ENCODE measurements at places on chromosomes 1 and 21.
A peak's percentile ranks its signal among the peaks of the same experiment; 100 is the strongest.

DNA sequence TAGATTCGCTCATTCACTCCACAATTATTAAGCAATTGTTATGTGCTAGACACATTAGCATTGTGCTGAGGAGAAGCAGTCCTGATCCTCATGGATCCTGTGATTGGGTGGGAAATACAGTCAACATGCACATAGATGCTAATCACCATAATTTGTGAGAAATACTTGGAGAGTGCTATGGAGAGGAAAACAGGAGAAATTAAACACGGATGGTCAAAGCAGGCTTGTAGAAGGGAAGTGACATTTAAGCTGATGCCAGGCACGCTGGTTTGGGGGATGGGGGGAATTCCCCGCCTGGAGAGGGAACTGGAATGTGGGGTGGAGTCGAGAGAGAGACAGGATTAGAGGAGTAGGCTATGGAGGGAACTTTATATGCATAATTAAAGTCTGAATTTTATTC lies 52.2 kb upstream of the L1TD1 start:
- DNase-seq, result no peak

- no peak for DNase-seq
Measured at GRCh38 chr1:24162201-24162600, 19.3 kb upstream of the IL22RA1 start.

DNA sequence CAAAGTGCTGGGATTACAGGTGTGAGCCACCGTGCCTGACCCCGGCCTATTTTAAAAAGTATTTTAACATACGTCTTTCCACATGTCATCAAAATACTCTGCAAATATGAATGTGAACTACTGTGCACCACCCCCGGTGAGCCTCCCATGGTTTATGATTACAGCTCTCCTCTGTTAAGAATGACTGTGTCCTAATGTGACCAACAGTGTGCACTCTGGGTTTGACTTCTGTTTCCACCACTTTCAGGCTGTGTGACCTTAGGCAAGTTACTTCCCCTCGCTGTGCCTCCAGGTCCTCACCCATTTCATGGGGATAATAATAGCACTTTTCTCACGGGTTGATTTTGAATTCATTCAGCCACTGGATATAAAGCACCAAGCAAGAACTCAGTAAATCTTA lies 14.7 kb downstream of the AMPD2 start:
- DNase-seq, result no peak

DNA sequence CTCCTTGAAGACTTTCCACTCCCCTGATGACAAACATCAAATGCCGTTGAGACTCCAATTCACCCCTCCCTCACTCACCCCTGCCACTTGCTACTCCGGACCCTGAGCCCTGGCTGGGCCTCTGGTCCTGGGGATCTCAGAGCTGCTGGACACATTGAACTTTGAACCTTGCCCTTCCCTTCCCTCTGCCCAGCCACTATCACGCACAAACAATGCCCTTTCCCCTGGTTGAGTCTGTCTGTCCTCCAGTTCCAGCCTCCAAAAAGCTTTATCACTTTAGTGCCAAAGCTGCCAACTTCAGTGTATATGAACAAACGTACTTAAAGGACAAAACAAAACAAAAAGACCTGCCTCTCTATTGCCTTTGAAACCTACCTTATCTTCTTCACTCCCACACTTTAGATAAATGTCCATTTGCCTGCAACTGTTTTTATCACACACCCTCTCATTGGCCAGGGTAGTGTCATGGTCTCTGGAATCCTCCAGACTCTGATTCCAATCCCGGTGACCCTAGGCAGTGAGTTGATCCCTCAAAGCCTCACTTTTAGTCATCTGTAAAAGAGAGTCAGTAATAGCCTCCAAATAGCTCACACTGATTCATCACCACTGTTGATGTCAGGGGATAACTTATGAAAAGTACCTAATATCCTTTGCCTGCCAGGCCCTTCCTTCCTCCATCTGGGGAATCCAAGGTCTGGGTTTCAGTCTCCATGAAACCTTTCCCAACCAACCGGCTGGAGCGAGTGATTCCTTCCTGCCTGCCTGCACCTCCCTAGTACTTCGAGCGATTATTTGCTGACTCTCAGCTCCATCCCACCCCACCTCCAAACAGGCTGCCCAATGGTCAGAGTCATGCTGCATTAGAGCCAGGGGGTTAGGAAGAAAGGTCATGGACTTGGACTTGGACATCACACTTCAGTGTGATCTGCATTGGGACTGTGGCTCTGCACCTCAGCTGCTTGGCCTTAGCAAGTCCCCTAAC lies 15.9 kb upstream of the SPOCD1 start:
- DNase-seq, result peak; percentile 31

DNA sequence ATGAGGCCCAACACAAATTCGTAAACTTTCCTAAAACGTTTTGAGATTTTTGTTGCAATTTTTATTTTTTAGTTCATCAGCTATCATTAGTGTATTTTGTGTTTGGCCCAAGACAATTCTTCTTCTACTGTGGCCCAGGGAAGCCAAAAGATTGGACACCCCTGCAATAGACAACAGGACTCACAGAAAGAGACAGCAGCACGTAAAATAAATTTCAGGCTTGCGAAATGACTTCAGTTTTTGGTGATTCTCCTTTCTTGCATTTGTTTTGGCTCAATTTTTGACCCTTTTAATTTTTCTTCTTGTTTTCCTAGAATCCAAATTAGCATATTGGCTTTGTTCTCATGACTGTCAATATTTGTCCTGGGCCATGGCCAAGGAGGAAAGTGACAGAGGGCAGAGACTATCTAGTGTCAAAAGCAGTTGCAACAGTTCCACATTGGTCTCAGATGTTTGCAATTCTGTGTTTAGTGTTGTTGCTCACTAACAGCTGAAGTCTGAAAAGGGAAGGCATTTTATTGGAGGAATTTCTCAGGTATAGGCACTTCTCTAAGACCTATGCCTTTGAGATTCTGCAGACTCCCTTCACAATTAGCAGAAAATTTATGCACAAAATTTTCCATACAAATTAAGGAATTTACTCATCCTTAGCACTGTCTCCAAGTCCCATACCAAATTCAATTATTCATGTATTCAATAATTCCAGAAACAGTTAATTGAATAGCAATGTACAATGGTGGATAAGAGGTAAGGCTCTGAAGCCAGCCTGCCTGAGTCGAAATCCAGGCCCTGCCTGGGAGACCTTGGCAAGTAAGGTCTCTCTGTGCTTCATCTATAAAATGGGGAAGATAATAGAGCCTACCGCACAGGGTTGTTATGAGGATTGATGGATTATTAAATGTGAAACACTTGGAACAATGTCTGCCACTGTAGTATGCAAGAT lies 160.9 kb upstream of the IVNS1ABP start:
- DNase-seq, result no peak

GRCh38 chr1:180424848-180425457 lies 77.4 kb downstream of the ACBD6 start:
- DNase-seq, result no peak

GRCh38 chr1:94886361-94886760 lies 40.5 kb downstream of the CNN3 start:
- DNase-seq, result no peak

- peak; percentile 68 for DNase-seq
Measured at GRCh38 chr1:78005755-78006154, 1.0 kb downstream of the DNAJB4 start.

GRCh38 chr1:174797398-174797797 lies 202.3 kb upstream of the CACYBP start:
- DNase-seq, result no peak

- peak; percentile 63 for DNase-seq
Measured at GRCh38 chr1:88935522-88936222, 44.3 kb upstream of the GTF2B start.

- peak; percentile 83 for DNase-seq
Measured at GRCh38 chr1:24536391-24536840, 19.5 kb upstream of the NCMAP start.

GRCh38 chr1:118827207-118827606 lies 160.9 kb downstream of the TBX15 start:
- no peak for DNase-seq

DNA sequence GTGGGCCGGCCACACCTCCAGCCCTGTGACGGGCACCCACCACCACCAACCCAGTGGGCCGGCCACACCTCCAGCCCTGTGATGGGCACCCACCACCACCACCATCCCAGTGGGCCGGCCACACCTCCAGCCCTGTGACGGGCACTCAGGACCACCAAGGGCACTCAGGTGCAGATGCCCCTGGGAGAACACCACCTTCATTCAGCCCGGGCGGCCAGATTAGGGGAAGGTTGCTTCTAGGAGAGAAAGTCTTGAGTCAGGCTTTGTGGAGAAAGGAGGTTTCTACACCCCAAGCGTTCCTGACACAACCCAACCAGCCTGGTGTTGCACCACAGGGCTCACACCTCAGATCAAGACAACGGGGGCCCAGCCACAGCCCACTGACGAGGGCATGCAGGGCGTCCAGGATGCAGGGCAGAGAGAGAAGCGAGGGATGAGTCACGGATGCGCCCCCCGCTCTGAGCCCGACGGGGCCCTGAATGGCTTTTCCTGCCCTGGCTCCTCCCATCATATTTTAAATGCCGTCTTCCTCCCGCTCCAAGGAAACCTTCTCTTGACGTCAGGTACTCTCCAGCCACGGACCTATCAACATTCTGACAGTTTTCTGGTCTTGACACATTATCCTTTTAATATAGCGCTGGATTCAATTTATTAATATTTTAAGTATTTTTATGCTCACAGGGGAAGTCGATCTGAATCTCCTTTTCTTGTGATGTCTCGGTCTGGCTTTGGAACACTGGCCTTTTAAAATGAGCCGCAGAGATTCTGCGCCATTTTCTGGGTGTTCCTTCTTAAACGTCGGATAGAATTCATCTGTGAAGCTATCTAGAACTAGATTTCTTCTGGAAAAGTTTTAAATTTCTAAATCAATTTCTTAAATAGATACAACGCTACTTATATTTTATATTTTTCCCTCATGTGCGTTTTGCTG lies 631 bp upstream of the SPATC1L start:
- DNase-seq, result no peak

GRCh38 chr1:235295902-235296350 lies 32.1 kb downstream of the ARID4B start:
- no peak for DNase-seq

- no peak for DNase-seq
Measured at GRCh38 chr21:32197896-32198295, 81.0 kb downstream of the MIS18A start.

DNA sequence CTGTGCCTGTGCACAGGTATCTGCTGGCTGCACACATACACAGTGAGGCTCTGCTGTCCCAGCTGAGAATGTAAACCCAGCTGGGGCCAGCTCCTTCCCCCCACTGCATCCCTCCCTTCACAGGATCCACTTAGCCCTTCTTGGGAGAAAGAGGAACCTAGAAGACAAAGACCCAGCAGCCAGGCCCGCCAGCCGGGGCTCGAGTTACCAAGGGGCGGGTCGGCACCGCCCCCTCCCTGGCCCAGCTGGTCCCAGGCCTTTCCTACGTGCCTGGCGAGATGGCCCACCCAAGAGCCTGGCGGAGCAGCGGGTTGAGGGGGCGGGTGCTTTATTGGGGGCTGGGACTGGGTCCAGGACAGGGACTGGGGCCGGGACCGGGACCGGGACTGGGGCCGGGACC lies 2.1 kb downstream of the SH3BGRL3 start:
- no peak for DNase-seq

DNA sequence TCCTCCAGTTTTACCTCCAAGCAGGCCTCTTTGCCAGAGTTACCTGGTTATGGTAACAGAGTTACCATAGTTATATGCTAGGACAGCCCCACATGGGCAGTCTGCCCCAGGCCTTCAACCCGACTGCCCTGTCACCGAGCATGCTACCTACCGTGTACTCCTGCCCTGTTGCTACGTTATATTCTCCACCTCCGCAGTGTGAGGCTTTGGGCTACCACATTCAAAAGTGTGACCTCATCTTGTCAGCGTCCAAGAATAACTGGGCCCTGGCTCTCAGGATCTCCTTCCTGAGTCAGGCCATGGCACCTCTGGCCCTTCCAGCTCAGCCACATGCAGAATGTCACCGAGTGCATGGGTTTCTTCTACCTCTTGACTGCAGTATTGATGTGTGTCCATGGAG lies 8.9 kb downstream of the MAPKAPK2 start:
- peak; percentile 70 for DNase-seq

- DNase-seq, result no peak
Measured at GRCh38 chr1:216670118-216670883, 52.9 kb downstream of the ESRRG start.

DNA sequence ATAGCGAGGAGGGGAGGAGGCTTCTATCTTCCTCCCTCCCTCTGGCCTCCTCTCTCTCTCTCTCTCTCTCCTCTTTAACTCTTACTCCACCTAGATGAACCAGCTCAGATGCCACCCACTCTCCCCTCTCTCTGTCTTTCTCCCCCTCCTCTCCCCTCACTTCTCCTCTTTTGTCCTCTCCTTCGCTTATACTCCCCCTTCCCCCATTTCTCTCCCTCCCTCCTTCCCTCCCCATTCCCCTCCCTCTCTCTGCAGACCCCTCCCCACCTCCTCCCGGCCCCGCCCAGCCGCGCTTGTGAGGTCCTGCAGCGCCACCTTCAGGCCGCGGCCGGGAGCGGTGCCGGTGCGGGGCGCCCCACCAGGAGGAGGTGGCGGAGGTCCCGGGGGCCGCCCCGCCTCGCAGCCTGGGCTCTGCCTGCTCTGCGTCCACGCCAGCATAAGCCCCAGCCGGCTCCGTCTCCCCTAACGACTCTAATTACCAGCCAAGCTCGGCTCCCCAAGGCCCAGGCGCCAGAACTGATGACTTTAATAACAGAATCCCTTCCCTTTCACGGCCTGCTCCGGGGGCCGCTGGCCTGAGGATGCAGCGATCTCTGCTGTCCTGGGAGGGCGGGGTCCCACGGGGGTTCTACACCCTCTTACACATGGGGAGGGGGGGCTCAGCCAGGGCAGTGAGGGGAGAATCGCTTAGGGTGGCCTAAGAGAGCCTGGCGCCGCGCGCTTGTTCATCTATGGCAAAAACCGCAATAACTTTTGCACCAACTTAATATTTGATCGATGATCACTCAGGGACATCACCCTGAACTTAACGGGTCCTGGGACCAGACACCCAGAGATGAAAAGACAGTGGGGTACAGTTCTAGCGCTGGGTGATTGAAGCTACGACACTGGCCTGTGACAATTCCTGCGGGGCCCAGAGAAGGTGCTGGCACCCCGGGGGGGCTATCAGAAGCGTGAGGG lies 637.3 kb downstream of the MATN1 start:
- DNase-seq, result no peak

GRCh38 chr21:15967661-15968060 lies 237.9 kb downstream of the USP25 start:
- DNase-seq, result peak; percentile 72
